ENCODE measurements at places on chromosomes 4 and X.

DNA sequence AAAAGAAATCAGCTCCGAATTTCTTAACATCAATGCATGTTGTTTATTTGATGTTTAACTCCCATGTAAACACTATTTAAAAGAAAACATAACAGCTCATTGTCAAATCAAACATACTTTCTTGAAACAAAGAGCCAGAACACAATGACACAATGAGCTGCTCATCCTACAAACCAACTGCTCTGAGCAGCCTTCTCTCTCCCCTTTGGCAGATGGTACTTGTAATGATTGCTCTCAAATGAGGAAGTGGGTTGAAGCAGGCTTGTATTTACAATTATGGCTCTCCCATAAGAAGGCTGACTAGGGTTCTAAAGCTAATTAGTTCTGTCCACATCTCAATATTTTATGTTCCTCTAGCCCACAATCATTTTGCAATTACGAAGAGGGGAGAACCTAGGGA is 637.8 kb upstream of the ADGRL3 start:
- DNase-seq = no peak

GRCh38 chrX:105116486-105116885 is 104.0 kb downstream of the TEX13A start:
- DNase-seq = no peak

GRCh38 chrX:12439416-12439815 is 301.1 kb downstream of the FRMPD4 start:
- DNase-seq = no peak

DNA sequence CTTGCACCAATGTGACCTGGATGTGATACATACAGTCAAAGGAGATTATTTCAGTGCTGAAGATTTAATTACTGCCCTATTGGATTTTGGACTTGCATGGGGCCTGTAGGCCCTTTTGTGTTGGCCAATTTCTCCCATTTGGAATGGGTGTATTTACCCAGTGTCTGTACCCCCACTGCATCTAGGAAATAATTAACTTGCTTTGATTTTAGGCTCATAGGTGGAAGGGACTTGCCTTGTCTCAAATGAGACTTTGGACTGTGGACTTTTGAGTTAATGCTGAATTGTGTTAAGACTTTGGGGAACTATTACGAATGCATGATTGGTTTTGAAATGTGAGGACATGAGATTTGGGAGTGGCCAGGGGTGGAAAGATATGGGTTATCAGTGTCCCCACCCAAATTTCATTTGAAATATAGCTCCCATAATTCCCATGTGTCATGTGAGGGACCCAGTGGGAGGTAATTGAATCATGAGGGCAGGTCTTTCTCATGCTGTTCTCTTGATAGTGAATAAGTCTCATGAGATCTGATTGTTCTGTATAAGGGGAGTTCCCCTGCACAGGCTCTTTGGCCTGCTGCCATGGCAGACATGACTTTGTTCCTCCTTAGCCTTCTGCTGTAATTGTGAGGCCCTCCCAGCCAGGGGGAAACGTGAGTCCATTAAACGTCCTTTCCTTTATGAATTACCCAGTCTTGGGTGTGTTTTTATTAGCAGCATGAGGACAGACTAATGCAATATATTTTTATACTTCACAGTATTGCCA is 362.2 kb upstream of the SPANXN4 start:
- no peak for DNase-seq

DNA sequence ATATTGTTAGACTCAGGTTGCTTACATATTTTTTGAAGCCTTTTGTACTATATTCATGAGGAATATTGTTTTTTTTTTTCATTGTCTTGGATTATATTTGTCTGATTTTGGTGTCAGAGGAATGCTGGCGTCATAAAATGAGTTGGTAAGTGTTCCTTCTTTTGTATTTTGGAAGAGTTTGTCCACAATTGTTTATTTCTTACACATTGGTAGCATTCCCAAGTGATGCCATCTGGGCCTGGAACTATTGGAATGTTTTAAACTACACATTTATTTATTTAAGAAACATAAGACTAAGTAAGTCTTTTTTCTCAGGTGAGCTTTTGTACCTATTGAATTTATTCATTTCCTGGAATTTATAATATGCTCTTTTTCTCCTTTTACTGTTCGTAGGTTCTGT is 107.6 kb downstream of the LARP1B start:
- DNase-seq = no peak

DNA sequence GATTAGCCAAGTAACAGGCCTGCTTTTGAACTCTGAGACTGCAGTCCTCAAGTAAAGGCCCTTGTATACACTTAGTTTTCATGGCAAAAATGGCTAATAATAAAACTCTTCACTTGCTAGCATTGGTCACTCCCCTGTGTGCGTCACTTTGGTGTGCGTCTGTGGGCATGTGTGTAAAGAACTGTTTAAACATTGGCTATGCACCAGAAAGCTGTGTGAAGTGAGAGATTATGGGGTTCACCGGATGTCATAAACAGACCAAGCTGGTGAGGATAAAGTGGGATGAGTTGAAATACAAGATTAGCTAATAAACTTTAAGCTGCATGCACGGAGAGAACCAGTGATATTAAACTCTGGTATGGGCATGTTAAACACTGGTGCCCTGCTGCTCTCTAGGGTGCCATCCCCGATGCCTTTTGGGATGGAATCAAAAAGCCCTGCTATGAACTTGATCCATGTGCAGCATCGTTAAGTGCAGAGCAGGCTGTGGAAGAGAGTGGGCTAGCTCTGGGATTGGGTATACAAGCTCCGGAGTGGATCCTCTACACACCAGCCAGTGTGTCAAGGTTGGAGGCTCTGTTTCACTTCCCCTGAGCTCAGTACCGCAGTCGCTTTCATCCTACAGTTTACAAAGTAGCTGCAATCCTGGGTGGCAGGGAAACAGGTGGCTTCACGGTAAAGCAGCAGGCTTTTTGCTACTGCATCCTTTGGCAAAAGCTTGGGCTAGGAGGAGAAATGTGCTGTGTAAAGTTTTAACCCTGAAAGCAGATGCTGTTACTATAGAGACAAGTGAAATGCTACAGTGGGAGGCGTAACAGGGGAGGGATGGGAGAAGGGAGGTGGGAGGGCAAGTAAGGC is 108.3 kb upstream of the SLC4A4 start:
- no peak for DNase-seq

DNA sequence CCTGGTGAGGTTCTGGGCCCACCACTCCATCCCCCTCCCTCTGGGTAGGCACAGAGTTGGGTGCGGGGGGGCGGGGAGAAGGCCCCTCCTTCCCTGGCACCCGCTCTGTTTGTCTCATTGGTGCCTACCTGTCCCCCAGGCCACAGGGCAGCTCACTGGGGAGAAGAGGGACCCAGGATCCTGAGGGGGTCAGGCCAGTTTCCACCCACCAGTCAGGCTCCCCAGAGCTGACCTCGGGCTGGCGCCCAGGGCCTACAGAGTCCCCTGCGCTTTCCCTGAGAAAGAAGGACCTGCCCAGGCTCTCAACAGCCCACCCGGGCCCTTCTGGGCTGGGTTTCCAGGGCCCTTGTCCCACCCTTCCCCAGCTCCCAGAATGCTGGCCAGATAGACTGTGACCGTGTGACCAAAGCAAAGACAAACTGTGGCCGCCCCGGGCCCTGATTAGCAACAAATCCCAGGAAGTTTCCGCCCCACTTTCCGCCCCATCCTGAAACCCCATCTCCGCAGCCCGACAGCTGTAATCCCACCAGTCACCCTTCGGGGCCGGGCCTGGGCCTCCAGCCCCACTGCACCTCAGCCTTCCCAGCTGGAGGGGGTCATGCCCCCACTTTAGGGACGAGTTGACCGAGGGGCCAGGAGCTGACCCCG is 33.8 kb upstream of the FGFR3 start:
- no peak for DNase-seq

- DNase-seq = no peak
These were observed 331.5 kb upstream of the PABPC4L start for GRCh38 chr4:134533068-134533467.
